ENCODE measurements at places on chromosomes 6 and 20.

- DNase-seq = no peak
Measured at GRCh38 chr6:40432982-40433381, 154.2 kb downstream of the LRFN2 start.

GRCh38 chr20:22805219-22805618 is 220.8 kb upstream of the FOXA2 start:
- no peak for DNase-seq

DNA sequence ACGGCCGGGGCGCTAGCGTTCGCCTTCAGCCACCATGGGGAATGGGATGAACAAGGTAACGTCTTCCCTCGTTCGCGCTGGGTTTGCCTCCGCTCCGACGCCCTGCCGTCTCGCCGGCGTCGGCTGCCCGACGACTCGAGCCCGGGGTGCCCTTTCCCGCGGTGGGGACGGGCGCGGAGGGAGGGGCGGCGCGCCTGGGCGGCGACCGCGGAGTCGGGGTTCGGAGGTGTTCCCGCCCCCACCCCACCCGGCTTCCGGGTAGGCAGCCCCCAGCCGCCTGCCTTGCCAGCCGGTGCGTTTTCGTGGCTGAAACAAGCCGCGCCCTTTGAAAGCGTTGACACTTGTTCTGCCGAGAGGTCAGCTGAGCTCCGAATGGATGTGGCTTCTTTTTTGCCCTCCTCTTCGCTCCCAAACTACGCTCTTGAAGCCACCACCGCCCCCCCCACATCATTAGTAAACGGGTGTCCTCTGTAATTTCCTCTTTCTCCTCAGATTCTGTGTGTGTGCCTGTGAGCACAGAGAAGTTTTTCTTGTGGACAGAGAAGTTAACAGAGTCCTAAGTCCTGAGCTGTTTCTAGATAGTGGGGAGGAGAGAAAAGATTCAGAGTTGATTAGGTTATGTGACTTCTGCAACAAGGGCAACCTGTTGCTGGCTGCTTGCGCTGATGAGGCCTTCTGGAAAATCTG is 362 bp downstream of the DUSP22 start:
- DNase-seq = no peak

GRCh38 chr6:62528894-62529526 is 243.0 kb upstream of the KHDRBS2 start:
- DNase-seq = no peak

DNA sequence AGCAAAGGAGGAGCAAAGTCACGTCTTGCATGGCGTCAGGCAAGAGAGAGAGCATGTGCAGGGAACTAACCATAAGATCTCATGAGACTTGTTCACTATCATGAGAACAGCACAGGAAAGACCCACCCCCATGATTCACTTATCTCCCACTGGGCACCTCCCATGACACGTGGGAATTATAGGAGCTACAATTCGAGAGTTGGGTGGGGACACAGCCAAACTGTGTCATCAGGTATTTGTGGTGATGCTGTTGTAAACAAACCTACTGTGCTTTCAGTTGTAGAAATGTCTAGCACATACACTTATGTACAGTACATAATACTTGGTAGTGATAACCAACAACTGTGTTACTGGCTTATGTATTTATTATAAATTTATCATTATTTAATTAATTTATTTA is 128.3 kb downstream of the UTRN start:
- DNase-seq = no peak

GRCh38 chr20:49379338-49379737 is 101.5 kb upstream of the ZNFX1 start:
- no peak for DNase-seq

DNA sequence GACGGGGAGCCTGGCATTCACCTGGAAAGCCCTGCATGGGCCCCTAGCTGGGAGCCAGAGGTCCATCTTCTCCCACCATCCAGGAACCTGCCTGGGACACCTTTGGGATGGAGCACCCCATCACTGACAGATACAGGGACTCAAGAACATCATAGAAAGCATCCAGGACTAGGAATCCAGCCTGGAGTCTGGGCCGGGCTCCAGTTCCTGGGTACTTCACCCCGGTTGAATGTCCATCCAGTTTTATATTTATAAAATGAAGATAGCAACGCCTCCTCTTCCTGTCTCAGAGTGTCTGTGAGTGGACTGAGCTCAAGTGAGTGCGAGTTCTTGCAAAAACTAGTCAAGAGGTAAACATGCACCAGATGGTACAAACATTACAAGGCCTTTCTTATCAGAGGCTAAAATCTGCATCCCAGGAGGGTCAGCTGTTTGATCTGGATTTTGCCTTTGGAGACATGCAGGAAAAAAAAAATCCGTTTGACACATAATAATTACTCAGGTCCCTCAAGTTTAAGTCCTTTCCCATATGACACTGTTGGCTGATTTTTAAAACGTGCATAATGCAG is 27.4 kb downstream of the ZC3H12D start:
- no peak for DNase-seq

DNA sequence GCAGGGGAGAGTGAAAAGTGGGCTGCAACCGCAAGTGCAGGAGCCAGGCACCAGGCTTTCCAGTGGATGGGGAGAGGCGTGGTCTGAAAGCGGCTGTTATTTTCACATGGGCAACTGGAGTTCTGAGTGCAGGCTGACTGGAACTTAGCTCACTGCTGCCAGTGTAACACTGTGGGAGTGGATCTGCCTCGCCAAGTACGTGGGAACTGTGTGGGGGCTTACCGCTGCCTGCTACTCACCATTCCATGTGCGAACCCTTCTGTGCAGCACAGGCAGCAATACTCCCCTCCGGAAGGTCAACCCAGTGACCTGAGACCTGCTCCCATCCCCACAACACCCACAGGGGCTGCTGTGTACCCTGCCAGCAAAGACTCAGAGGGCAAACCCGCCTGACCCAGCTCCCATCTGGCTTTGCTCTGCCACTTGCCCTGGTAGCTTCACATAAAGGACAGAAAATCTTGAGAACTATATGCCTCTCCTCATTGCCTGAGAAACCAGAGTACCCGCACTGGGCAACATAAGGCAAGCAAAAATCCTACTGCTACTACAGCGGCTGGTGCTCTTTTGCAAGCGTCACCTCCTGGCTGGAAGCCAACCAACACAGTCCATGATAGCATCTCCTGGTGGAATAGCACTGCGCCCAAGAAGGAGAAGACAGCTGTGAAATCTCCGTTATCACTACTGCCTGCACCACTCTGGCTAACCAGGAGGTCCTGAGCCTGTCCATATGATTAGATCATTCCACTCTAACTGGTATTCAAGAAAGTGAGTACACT is 54.4 kb upstream of the SIRPG start:
- no peak for DNase-seq

- DNase-seq = no peak
Measured at GRCh38 chr20:29443819-29444218, 1813.6 kb upstream of the DEFB115 start.

DNA sequence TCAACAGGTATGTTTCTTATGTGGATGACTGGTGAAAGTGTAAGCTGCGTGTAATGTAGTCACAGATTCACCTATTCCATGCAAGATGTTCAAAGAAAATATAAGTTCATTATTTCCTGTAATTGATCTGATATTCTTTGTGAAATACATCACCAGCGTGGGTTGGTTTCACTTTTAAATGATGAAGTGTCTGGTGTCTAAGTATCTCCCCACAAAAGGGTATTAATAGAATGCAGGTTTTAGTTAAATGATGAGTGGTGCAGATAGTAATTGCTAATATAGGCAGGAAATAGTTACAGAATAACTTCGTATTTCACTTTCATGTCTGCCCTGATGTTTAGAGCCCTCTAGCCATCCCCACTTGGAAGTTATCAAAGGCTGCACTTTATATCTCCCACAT is 22.2 kb downstream of the PGBD1 start:
- no peak for DNase-seq

GRCh38 chr6:105746130-105746505 is 340.0 kb upstream of the PRDM1 start:
- DNase-seq = no peak

Measured in SK-N-MC (cell line).